ENCODE measurements at places on chromosomes 11 and 22.

GRCh38 chr11:63897459-63898146, 19.4 kb downstream of the RCOR2 start:
- DNase-seq: no peak

- no peak for DNase-seq
These were observed 4.5 kb downstream of the CHST1 start for GRCh38 chr11:45660729-45661438.

GRCh38 chr11:10728154-10728553, 22.9 kb upstream of the CTR9 start:
- DNase-seq: no peak

GRCh38 chr22:24463071-24463760, 31.9 kb upstream of the UPB1 start:
- no peak for DNase-seq

- DNase-seq: no peak
These were observed 72.7 kb upstream of the CRTAM start for GRCh38 chr11:122765487-122766131.

GRCh38 chr11:119371778-119372182, 9.7 kb downstream of the USP2 start:
- DNase-seq: no peak

GRCh38 chr11:44381261-44381660, 71.3 kb upstream of the ALX4 start:
- DNase-seq: no peak

GRCh38 chr11:12253843-12254281, 123.5 kb upstream of the PARVA start:
- DNase-seq: no peak

DNA sequence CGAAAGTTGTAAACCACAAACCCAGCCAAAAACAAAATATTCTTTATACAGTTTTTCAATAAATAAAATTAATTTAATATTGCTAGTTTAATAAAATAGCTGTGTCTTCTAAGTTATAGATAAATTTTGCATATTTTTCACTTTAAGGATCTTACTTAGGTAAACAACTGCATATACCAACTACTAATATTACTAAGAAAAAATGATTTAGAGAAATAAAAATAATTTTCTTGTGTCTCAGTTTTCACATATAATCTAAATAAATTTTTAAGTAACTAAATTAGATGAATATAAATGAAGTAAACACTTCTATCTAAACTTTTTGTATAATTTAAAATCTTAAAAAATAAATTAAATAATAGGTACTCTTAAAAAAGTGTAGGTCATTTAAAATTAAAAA, 67.1 kb upstream of the TOP3B start:
- DNase-seq: no peak

DNA sequence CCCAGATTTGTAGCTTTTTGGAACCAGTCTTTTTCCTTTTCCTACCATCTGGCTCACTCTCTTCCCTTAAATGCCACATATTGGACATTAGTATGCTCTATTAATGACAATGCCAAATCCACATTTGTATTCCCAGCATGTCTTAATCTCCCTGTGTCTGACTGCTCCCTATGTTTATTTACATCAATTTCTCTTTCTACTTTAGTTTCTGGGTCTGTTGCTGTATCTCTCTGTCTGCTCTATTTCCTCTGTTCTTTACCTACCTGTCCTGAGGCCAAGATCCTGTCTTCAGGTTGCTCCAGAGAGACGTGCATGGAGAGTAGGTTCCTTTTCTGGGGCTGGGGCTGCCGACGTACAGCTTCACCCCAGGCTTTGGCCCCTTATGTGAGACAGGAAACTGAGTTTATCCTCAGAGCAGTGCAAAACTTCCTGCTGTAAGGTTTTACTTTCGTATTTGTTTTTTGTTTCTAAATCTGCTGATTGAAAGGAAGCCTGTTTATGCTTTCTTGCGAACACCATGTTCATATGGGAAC, 25.6 kb downstream of the OR2AG2 start:
- DNase-seq: no peak

- no peak for DNase-seq
These were observed 271.2 kb upstream of the SYN3 start for GRCh38 chr22:33329398-33329797.

DNA sequence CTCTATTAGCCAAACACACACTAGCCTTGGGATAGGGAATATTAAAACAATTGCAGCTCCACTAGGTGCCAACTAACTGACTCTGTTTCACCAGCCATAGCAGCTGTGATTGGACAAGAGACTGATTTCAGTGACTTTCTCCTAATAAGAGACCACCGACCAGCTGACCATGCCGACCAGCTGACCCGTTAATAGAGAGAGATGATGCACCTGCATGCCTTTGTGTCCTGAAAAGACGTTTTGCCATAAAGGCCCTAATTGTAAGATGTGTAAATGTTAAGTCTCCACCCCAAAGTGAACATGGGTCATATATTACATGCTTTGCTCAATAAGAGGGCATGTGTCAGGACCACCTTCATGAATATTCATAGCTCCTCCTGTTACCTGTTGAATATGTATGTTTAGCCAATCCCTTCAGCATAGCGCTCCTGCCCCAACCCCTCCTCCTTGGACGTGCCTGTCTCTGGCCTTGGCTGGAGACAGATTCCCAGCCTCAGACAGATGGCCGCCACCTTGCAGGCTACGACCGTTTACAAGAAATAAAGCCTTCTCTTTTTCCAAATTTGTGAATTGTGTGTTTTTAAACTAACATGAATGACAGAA, 1.3 kb upstream of the NADSYN1 start:
- DNase-seq: no peak
